ENCODE measurements at places on chromosomes 16 and 17.

DNA sequence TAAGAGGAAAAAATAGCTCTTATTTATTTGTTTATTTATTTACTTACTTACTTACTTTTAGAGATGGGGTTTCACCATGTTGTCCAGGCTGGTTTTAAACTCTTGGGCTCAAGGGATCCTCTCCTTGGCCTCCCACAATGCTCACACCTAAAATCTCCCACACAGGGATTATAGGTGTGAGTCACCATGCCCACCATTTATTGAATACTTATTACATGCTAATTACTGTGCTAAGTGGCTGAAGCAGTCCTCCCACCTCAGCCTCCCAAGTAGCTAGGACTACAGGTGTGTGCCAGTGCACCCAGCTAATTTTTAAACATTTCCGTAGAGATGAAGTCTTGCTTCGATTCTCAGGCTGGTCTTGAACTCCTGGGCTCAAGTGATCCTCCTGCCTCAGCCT is 11.0 kb upstream of the ITGB3 start:
- no peak for DNase-seq

GRCh38 chr17:21678393-21679081 is 13.8 kb upstream of the KCNJ18 start:
- DNase-seq, result no peak

DNA sequence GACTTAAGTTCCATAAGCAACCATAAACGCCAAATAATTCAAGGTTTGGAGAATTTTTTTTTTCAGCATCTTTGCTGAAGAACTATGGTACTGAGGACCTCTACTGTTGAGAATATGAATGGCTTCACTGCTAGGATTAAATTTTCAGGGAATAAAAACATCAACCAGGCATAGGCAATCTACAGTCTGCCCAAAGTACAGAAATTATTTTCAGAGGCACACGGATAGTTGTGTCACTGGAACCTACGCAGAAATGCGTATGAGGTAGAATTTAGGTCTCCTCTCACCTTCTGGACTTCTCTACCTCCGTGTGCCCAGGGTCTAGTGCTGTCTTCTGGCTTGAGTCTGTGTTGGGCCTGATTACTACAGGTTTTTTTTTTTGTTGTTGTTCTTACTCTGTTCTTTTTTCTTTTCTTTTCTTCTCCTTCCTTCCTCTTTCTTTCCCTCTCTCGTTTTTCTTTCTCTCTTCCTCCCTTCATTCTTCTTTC is 39.7 kb downstream of the NACA2 start:
- peak; percentile 55 for DNase-seq

- no peak for DNase-seq
Measured at GRCh38 chr16:11361701-11362451, 16.6 kb downstream of the RMI2 start.

GRCh38 chr16:1763521-1764511 is 7.5 kb downstream of the NME3 start:
- no peak for DNase-seq

DNA sequence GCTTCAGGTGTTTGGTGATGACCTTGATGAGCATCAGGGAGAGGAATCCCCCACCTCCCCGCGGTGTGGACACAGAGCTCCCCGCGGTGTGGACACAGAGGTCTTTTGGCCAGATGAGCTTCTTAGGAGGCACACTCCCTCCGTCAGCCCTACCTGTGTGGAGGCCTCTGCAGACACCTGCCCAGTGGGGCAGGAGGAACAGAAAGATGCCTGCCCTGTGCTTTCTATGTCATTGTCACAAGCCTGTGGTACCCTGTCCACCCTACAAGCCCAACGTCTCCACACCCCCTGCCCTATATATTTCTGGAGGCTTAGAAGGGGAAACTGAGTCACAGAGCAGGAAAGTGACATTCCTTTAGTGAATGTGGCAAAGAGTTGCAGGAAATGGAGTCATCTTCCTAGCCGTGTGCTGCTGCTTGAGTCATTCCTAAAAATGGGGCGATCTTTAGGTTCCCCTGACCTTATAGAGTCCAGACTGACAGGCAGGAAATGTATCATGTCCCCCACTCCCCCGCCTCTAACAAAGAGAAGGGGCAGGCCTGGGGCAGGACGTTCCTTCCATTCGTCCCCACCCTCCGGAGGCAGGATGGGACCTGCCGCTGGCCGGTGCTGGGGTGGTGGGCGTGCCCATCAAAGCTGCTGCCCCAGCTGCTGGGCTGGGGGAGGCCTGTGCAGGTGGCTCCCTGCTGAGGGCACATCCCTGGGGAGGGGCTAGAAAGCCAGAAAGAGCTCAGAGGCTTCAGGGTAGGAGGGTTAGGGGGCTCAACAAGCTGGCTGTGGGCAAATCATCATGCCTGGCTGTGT is 1.0 kb upstream of the C16orf74 start:
- no peak for DNase-seq

DNA sequence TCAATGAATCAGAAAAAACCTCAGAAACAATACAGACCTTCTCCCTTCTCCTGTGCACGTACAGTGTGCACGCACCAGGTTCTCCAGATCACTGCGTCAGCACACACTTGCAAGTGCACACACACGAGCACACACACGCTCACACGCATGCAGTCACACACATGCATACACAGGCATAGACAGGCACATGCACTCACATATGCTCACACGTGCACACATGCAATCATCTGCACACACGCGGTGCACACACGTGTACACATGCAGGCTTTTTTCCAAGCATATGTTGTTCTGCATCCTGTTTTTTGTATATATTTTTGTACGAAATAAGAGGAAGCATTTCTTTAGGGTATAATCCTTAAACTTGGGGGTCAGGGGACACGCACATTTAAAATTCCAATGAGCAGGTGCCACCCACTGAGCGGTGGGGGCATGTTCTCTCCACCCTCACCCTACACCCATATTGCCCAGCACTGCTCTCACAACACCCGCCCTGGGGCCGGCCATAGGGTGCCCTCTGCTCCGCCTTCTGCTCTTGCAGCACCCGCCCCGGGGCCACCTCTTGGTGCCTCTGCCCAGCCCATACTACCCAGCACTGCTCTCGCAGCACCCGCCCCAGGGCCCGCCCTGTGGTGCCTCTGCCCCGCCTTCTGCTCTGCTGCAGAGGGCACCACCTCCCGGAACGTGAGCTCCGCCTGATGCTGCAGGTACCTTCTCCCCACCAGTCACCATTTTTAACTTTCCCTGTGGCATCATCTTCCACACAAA is 20.9 kb downstream of the KLHDC4 start:
- no peak for DNase-seq

- no peak for DNase-seq
Measured at GRCh38 chr17:6675201-6675825, 23.8 kb downstream of the C17orf100 start.
